ENCODE measurements at places on chromosomes 11 and 22.

DNA sequence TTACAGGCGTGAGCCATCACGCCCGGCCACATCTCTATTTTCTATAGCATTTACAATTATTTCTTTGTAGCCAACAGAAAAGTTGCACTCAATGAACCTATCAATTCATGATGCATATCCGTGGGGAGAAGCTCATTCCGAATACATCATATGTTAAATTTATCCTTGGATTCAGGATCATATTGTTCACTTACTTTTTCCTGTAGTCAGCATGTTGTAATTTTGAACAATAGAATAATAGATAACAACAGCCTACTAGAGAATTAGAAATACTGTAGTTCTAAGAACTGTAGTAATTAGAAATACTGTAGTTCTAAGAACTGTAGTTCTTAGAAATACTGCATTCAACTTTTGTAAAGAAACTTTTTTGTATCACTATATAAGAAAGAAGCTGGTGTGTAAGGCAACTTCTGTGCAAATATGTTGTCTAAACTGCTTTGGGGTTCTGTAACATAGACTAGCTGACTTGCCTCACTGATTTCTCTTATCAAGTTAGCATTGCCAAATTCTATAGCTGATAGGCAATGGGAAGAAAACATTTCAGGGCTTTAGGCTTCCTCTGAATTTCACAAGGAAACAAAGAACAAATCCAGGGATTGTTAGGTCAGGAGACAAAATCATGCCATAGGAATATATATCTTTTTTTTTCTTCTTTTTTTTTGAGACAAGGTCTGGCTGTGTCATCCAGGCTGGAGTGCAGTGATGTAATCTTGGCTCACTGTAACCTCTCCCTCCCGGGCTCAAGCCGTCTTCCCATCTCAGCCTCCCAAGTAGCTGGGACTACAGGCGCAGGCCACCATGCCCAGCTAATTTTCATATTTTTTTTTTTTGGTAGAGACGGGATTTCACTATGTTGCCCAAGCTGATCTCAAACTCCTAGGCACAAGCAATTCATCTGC lies 91.9 kb downstream of the CSTPP1 start:
- no peak for DNase-seq

DNA sequence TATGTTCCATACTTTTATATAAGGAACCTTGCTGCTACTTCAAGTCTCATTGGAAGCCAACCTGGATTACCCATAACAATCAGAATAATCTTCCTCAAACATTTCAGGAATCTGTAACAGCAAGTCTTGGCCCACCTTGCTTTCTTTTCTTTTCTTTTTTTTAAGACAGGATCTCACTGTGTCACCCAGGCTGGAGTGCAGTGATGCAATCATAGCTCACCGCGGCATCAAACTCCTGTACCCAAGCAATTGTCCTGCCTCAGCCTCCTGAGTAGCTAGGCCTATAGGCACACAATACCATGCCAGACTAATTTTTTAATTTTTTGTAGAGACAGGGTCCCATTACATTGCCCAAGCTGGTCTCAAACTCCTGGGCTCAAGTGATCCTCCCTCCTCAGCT lies 29.3 kb upstream of the PRDM10 start:
- DNase-seq: no peak

- DNase-seq: no peak
Measured at GRCh38 chr11:105393326-105393725, 216.5 kb upstream of the GRIA4 start.

- no peak for DNase-seq
Measured at GRCh38 chr11:460331-461199, 10.5 kb downstream of the PTDSS2 start.

DNA sequence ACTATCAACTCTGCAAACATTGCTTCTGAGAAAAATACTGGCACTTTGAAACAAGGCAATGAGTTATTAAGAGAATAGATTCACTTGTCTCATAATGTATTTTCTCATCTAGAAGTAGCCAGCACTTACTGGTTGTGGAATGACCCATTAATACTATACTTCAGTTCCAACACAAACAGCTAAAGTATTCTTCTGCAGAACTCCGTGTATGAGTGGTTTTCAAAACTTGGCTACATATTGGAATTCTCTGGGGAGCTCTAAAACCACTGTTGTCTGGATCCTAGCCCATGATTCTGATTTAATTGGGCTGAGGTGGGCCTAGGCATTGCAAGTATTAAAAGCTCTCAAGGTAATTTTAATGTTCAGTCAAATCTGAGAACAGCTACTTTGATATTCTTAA lies 1416.4 kb upstream of the RAG2 start:
- no peak for DNase-seq

GRCh38 chr11:57364851-57365660 lies 15.9 kb downstream of the PRG3 start:
- no peak for DNase-seq

- DNase-seq: no peak
Measured at GRCh38 chr11:35541621-35542375, 16.4 kb upstream of the PAMR1 start.

GRCh38 chr11:65165410-65166317 lies 4.4 kb upstream of the SPDYC start:
- DNase-seq: no peak

- DNase-seq: no peak
Measured at GRCh38 chr11:30938171-30938570, 352.0 kb upstream of the MPPED2 start.

GRCh38 chr22:47357086-47357485 lies 594.6 kb downstream of the TBC1D22A start:
- DNase-seq: no peak

DNA sequence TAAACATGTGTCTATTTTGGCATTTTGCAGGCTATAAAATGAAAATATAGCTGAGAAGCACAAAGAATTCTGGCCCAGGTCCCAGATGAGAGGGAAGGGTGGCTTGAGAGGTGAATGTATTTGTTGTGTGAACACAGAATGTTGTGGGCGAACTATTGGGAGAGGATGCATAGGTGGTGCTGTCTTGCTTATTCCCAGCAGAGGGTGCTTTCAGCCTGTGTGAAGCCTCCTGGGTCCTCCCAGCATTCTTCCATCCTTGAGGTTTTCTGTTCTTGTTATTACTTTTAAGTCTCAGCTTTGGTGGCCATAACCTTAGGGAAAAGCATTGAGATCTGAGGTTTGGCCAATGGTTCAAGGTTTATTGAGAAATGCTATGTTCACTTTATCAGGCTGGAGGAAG lies 108.7 kb upstream of the SNX19 start:
- DNase-seq: no peak

DNA sequence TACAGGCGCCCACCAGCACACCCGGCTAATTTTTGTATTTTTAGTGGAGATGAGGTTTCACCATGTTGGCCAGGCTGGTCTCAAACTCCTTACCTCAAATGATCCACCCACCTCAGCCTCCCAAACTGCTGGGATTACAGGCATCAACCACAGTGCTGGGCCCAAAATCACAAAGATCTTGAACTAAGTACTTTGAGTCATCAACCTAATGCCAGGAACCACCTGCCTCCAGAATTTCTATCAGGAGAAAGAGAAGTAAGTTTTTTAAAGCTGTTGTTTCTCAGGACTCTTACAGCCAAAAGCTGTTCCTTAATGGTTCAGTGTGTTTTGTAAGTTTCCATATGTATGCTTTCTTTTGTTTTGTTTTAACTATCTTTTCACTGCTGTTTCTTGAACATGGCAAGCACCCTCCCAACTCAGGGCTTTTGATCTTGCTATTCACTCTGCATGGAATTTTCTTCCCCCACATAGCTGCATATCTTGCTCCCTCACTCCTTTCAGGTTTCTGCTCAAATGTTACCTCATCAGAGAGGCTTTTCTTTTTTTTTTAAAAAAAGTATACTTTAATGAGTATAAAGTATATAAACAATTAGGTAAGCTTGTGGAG lies 6.0 kb upstream of the PAK1 start:
- DNase-seq: no peak

DNA sequence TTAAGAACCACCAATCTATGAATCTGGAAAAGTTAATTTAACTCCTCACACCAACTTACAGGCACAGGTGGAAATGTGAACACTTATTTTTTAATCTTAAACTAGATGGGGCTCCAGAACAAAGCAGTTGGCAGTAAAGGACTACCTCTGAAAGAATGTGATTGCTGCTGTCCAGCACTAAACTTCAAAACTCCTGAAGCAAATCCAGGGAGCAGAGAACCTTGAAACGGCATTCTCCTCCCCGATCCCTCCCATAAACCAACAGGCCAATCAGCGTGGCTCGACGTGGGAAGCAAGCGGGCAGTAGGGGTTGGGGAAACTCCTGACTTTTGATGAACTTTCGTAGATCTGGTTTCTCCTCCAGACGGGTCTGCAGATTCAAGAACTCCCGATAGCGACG lies 5.0 kb downstream of the SNX19 start:
- no peak for DNase-seq

DNA sequence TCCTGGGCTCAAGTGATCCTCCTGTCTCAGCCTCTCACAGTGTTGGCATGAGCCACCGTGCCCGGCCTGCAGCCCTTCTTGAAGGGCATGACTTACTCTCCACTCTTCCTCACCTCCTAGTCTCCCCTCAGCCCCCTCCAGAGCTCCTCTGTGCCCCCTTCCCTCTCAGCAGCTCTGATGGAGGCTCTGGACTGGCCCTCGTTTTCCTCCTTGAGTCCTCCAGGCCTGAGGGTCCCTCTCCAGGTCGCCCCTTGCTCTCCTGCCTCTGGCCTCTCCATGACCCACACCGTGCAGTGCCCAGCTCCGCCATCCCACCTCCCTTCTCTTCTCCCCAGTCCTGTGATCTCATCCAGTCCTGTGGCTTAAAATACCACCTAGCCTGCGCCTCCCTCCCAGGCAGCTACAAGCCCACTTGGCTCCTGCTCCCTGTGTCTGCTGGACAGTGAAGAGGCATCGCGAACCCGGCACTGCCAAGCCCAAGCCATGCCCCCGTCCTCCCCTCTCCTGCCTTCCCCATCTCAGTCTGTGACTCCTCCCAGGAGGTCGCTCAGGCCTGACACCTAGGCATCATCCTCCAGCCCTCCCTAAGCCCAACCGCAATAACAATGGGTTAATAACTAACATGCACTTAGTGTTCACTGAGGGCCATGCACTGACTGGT lies 11.9 kb downstream of the KCNJ4 start:
- no peak for DNase-seq

GRCh38 chr11:108117746-108118371 lies 3.5 kb upstream of the ACAT1 start:
- peak; percentile 13 for DNase-seq
